Activated CD4-positive, alpha-beta memory T cell treated with anti-CD3 and anti-CD28 coated beads, Interleukin-2, amount 10 ng/mL, durations not matched to agents 7 days and 5 days (primary cell): ENCODE measurements at places on chromosomes 12 and 14. TPM values are rescaled to one million over a fixed set of nuclear protein-coding genes. Genes with fewer than 3 reads are reported as not detected.

PROX2 gene
- total RNA-seq, result not detected

GRCh38 chr14:38342803-38343202 is 86.9 kb upstream of the CLEC14A start:
- no peak for DNase-seq

HAL gene
- total RNA-seq, result 0.23 TPM

DDN gene
- total RNA-seq, result 0.23 TPM

- DNase-seq, result no peak
Observed at GRCh38 chr14:59061292-59061691, 127.2 kb upstream of the DAAM1 start.

GRCh38 chr12:127239781-127240180 is 1027.2 kb upstream of the TMEM132C start:
- no peak for DNase-seq

DNA sequence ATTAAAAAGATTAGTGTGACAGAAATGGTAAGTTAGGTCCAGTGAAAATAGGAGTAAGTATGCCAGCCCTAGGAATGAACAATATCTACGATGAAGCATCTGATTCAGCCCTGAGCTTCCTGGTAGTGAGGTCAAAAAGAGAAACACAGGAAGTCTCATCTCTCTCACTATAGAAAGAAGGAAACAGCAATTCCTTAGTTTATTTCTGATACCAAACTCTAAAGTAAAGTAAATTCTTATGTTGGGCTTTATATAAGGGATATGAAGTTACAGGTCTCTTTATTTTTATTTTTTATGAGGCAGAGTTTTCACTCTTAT is 76.7 kb upstream of the RFLNA start:
- no peak for DNase-seq

RBM23 gene
- total RNA-seq, result 71.8 TPM

- DNase-seq, result no peak
Observed at GRCh38 chr14:97022741-97023140, 225.6 kb downstream of the VRK1 start.

RASSF3 gene
- total RNA-seq, result 81.3 TPM

SCNN1A gene
- total RNA-seq, result 1.3 TPM

DNA sequence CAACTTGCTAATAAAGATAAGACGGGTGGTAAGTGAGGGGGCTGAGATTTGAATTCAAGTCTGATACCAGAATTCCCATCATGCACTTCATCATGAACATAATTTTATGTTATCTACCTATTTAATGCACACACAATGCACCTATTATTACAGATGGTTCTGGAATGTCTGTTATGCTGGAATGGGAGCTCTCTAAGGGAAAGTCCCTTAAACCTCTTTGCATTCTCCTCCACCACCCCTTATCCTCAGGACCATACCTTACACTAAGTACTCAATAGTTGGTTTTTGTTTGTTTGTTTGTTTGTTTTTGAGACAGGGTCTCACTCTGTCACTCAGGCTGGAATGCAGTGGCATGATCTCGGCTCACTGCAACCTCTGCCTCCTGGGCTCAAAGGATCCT is 7.0 kb upstream of the MSI1 start:
- DNase-seq, result no peak

CISTR gene
- total RNA-seq, result not detected

TAS2R13 gene
- 0.23 TPM for total RNA-seq

GRCh38 chr12:12171991-12172511 is 94.8 kb downstream of the LRP6 start:
- DNase-seq, result peak; percentile 45

KRT83 gene
- total RNA-seq, result not detected

PMEL gene
- total RNA-seq, result 0.60 TPM

- DNase-seq, result peak; percentile 28
Observed at GRCh38 chr12:11822081-11822834, 172.8 kb downstream of the ETV6 start.

GRCh38 chr14:64088647-64088964 is 205.6 kb downstream of the ESR2 start:
- DNase-seq, result no peak

- DNase-seq, result no peak
Observed at GRCh38 chr12:44835641-44836379, 40.3 kb downstream of the NELL2 start.

GRCh38 chr12:6333566-6333965 is 8.3 kb downstream of the TNFRSF1A start:
- no peak for DNase-seq

- DNase-seq, result peak; percentile 39
Observed at GRCh38 chr14:99287269-99287942, 15.4 kb upstream of the BCL11B start.

DGLUCY gene
- total RNA-seq, result 115 TPM

- no peak for DNase-seq
Observed at GRCh38 chr14:59566725-59567124, 9.9 kb downstream of the CCDC175 start.

ATXN3 gene
- 30.5 TPM for total RNA-seq

DNA sequence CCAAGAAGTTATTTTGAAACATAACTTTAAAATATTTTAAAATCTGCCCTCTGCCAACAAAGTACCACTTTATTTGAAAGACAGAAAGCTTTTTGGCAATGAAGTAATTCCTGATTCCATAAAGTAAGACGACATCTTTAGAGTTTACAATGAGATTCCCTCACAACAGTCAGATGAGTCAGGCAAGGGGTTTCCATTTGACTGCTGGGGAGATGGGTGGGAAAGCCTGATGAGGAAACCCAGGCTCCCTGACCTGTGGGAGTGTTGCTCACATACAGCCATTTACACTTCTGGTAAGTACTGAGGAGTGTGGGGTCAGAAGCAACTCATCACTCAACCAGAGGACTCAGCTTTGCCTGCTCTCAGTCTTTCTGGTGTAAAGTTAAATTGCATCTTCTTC is 10.2 kb downstream of the KITLG start:
- DNase-seq, result no peak

DNA sequence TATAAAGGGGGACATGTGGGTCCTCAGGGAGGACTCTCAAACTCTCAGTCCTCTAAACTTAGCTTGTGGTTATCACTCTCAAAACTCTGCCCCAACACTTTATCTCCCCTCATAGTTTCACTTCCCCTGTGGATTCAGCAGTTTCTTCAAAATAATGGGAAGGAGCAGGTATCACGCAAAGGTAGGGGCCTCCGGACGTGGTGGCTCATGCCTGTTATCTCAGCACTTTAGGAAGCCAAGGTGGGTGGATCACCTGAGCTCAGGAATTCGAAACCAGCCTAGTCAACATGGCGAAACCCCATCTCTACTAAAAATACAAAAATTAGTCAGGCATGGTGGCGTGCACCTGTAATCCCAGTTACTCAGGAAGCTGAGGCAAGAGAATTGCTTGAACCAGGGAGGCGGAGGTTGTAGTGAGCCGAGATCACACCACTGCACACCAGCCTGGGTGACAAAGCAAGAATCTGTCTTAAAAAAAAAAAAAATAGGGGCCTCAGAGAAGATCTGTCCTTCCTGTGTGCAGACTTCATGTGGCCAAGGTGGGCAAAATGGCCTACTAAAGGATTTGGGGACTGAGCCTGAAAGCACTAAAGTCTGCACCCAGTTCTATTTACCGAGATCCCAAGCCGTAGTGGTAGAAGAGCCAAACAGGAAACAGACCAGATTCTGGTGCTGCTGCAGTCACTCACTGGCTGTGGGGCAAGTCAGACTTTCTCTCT is 6.4 kb downstream of the ITGB7 start:
- peak; percentile 47 for DNase-seq

GRCh38 chr12:54421175-54421878 is 2.3 kb upstream of the ITGA5 start:
- no peak for DNase-seq

GLT1D1 gene
- not detected for total RNA-seq

CAPZA3 gene
- not detected for total RNA-seq

PACS2 gene
- total RNA-seq, result 29.9 TPM

DNA sequence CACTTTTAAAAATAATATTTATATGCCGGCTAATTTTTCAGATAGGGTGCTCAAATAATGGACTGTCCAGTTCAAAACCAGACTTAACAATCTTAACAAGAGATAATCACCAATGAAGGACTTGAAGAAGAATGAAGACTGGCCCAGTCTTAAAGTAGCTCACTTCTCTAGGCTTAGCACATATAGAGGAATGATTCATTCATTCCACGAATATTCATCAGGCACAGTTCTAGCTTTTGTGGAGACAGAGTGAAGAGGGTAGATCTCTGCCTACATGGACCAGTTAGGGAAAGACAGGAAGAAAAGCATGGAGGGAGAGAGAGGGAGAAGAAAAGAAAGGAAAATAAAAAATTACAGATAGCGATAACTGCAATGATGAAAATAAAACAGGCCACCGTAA is 42.8 kb upstream of the METAP2 start:
- no peak for DNase-seq

DNA sequence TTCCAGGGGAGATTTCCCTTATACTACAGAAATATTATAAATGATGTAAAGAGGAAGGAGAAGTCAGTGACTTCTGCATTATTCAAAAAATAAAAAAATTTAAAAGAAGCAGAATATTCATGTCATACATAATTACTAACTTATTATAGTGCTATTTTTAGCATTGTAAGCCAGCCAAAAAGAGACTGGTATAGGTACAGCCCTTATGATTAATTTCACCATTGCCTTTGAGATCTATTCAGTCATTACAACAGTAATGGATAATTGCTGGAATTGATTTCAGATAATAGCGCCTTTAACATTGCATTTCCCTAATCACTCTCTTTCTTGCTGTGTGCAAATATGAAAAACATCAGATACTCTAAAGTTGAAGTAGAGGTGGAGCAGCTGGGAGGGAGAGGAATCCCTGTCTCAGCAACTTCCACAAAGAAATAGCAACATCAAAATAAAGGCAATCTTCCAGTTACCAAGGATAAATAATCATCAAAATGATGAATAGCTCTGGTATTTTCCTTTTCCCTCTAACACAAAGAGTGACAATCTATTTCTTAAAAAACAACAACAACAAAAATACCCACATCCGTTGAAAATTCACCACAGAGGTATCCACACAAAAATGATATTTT is 71.8 kb upstream of the OVCH1 start:
- DNase-seq, result no peak

DNA sequence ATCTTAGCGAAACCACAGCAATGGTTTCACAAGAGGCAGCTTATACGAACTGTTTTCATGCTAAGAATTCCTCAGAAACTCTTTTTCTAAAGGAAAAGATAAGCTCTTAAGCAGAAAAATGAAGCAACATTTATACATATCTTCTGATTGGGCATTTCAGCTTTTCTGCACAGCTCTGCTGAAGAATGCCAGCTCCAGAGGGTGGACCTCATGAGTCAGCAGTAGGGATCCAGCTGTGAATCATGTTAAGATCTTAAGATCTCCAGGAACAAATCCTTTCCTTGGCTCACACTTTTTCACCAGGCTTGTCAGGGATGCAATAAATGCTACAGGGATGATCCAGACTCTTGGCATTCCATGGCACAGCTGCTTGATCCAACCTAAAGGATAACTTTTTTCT is 477.1 kb upstream of the CCDC196 start:
- no peak for DNase-seq

DNA sequence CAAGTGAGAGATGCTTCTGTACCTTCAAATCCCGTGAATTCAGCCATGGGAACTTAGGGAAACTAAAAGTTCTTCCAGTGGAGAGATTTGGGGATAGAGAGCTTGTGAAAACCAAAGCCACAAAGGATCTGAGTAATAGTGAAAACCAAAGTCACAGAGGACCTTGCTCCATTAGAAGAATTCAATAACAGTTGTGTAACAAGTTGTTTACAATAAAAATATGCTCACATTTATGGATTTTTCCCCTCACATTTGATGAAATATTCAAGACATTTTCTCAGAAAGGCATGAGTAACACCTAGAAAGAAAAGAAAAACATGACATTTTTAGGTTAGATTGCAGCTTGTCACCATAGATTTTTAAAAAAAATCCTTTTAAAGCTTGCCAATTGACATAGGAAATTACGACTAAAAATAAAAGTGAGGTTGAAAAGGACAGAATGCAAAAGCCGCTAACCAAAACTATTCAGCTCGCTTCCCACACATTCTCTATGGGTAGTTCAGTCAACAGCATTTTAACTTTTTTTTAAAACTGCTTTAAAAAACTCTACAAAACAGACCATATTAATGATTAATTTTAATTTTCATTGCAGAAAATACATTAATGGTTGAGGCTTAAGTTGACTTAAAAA is 113.2 kb downstream of the CAND1 start:
- DNase-seq, result no peak

- DNase-seq, result no peak
Observed at GRCh38 chr14:103839579-103839978, 7.8 kb downstream of the PPP1R13B start.

GRCh38 chr14:50542941-50543418 is 10.6 kb upstream of the MAP4K5 start:
- DNase-seq, result peak; percentile 35

DNA sequence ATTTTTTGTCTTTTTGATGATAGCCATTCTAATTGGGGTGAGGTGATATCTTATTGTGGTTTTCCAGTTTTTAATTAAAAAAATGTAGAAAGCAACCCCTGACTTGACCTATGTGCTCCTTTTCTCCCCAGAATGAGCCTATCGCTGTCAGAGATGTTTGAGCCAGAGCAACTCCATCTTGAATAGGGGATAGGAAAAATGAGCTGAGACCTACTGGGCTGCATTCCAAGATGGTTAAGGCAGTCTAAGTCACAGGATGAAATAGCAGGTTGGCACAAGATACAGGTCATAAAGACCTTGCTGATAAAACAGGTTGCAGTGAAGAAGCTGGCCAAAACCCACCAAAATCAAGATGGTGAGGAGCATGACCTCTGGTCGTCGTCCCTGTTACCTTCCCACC is 13.8 kb downstream of the ERP27 start:
- DNase-seq, result no peak

DNA sequence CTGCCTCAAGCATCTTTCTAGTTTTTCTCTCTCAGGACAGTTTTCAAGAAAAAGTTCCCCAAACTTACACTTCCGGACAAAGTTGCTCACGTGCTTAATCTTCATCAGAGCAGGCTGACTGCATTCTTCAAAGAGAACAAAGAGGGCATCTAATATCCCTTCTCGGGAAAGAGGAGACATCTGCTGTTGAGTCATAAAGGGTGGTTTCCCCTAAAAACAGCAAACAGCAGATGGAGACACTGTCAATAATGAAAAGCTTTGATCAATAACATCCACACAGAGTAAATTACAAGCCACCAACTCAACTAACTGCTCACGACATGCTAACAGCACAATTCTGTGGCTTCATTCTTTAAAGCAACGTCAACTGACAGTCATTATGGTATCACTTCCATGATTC is 8.1 kb downstream of the CIT start:
- DNase-seq, result no peak

BBS10 gene
- 4.4 TPM for total RNA-seq

HOXC12 gene
- not detected for total RNA-seq

DAO gene
- not detected for total RNA-seq

DNA sequence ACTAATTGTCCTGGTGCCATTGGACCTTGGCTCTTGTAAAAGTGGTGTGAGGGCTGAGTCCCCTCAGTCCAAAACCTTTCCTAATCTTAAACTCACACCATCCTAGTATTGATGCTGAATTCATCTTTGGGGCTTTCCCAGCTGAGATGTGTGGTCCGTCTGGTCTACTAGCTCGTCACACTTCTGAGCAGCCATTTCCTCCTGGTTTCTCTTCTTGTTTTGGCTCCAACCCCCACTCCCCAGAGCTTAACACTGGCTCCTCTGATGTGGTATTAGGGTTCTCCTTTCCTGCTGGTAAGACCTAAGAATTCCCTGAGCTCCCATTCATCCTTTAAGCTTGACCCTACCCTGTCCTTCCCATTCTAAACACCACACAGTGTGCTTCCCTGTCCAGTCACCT is 900.6 kb downstream of the VRK1 start:
- DNase-seq, result peak; percentile 44
